Activated CD4-positive, alpha-beta T cell treated with anti-CD3 and anti-CD28 coated beads, Interleukin-2, amount 10 ng/mL, durations not matched to agents 24 days and 14 days (primary cell): ENCODE measurements at places on chromosomes 5 and 9. TPM values are rescaled to one million over a fixed set of nuclear protein-coding genes. Genes with fewer than 3 reads are reported as not detected.

The MORN5 gene
- not detected in 2 replicates for total RNA-seq

The FAT2 gene
- total RNA-seq = not detected in 2 replicates

The TAF11L8 gene
- not detected in 2 replicates for total RNA-seq

The SYK gene
- 0.05 and 0.16 TPM in 2 replicates for total RNA-seq

The TTLL11 gene
- 2.4 and 2.8 TPM in 2 replicates for total RNA-seq

DNA sequence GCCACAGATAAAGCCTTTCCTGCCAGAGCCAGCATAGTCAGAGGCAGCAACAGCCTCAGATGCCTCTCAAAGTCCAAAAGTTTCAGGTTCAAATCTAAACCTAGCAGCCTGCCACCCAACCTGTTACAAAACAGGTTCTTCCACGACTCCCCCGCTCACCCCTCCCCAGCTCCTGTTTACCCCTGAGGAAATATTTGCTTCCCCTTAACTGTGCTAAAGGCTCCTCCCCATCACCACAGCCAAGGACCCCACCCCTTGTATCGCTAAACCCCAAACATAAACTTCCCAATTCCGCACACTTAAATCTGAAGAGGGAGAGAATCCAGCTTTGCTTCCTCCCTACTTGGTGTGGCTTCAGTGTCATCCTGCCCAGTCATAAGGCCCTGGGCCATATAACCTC is 15.4 kb upstream of the VDAC1 start:
- H3K4me3 ChIP-seq = no peak overlapping the region
- H3K36me3 ChIP-seq = no peaks in the 10 kb centered on the region
- DNase-seq = no peak
- no peaks in the 10 kb centered on the region for H3K4me1 ChIP-seq

DNA sequence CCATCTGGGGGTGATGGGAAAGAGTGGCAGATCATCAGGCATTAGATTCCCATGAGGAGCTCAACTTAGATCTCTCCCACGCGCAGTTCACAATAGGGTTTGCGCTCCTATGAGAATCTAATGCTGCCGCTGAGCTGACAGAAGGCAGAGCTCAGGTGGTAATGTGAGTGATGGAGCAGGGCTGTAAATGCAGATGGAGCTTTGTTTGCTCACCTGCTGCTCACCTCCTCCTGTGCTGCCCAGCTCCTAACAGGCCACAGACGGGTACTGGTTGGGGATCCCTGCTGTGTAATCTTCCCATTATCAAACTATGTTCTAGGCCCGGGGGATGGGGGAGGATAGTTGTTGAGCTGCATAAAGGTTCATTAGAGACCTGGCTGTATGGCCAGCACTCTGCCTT is 58.4 kb downstream of the UGCG start:
- H3K4me1 ChIP-seq = peaks cover 14% of the 10 kb centered on the region
- H3K27ac ChIP-seq = no peak overlapping the region
- H3K36me3 ChIP-seq = no peaks in the 10 kb centered on the region
- peaks cover 24% of the 10 kb centered on the region for H3K27me3 ChIP-seq
- no peak overlapping the region for H3K4me3 ChIP-seq
- DNase-seq = no peak

- H3K4me1 ChIP-seq = no peaks in the 10 kb centered on the region
- H3K4me3 ChIP-seq = no peak overlapping the region
- H3K27ac ChIP-seq = no peak overlapping the region
- no peak for DNase-seq
- H3K27me3 ChIP-seq = no peaks in the 10 kb centered on the region
Measured at GRCh38 chr5:106116682-106117081, 1554.1 kb downstream of the EFNA5 start.

DNA sequence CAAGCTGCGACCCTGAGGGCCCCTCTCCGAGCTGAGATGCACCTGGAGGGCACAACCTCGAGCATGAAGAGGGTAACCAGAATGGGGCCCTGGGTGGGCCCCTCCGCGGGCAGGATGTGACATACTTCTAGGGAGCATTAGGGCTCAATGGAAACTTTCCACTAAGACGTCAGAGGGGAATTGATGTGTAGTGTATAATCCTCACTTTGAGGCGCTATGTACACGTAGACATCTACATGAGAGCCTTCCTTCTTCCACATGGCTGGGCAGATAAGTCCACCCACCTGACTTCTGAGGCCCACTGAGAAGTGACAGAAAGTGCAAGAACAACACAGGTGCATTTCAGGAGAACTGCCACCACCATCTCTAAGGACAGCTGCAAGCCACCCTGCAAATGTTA is 61.0 kb downstream of the DAP start:
- peaks cover 20% of the 10 kb centered on the region for H3K4me1 ChIP-seq
- no peak overlapping the region for H3K4me3 ChIP-seq
- peak overlapping the region; percentile 43 for H3K27ac ChIP-seq
- no peaks in the 10 kb centered on the region for H3K27me3 ChIP-seq

- no peak overlapping the region for H3K27ac ChIP-seq
- H3K4me3 ChIP-seq = no peak overlapping the region
- no peak for DNase-seq
- peaks cover 10% of the 10 kb centered on the region for H3K36me3 ChIP-seq
- peaks cover 4% of the 10 kb centered on the region for H3K4me1 ChIP-seq
Measured at GRCh38 chr9:5499157-5499556, 11.2 kb upstream of the PDCD1LG2 start.

DNA sequence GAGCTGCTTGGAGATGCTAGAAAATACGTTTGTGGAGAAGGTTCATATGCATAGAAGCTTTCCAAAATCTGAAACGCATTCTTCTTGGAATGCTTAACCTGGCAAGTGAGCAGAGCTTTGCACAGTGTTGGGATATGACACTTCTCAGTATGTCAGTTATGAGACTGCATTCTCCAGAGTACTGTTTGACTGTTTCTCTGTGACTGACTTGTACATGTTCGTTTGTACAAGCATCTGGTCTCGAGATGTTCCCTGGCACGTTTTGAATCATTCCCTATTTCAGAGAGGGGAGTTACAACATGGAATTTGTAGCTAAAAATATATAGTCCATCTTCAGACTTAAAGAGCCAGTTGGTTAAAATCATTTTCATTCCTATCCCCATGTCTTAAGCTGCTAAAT is 272.4 kb downstream of the ARRDC3 start:
- peak; percentile 16 for DNase-seq
- no peaks in the 10 kb centered on the region for H3K36me3 ChIP-seq
- peaks cover 17% of the 10 kb centered on the region for H3K27me3 ChIP-seq
- no peaks in the 10 kb centered on the region for H3K4me1 ChIP-seq
- no peak overlapping the region for H3K27ac ChIP-seq
- no peak overlapping the region for H3K4me3 ChIP-seq

DNA sequence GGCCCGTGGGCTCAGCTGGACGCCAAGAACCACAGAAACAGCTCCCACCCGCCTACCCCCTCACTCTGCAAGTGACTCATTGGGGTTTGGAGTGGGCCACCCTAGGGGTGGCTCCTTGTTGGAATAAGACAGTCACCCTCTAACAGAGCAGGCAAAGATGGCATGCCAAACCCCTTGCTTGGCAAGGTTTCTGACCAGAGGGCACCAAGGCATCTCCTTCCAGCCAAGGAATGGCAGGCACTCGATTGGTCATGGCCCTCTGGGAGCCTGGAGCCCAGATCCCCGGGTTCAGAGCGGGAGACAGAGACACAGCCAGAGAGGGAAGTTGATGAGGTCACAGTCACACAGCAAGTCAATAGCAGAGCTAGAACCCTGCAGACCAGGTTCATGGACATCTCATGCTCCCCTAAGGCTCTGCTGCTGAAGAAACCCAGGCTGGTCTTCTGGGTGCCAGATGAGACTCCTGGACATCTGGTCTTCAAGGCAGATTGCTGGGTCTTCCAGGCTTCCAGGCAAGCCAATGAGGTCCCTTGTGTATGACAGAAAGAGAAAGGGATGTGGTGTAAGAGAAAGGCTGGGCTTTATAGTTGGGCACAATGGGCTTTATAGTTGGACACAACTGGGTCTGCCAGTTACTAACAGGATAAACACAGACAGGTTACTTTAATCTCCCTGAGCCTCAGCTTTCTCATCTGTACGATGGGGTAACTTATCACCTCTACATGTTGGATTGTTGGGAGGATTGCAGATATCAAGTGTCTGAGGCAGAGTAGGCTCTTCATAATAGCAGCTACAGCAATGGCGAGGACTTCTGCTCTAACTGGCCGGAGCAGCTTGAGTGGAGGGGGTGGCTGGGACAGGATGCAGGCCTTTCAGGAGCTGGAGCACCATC is 23.3 kb upstream of the KIF12 start:
- H3K4me1 ChIP-seq = no peaks in the 10 kb centered on the region
- no peak overlapping the region for H3K27ac ChIP-seq
- peaks cover 7% of the 10 kb centered on the region for H3K27me3 ChIP-seq
- no peak overlapping the region for H3K4me3 ChIP-seq
- no peak for DNase-seq

DNA sequence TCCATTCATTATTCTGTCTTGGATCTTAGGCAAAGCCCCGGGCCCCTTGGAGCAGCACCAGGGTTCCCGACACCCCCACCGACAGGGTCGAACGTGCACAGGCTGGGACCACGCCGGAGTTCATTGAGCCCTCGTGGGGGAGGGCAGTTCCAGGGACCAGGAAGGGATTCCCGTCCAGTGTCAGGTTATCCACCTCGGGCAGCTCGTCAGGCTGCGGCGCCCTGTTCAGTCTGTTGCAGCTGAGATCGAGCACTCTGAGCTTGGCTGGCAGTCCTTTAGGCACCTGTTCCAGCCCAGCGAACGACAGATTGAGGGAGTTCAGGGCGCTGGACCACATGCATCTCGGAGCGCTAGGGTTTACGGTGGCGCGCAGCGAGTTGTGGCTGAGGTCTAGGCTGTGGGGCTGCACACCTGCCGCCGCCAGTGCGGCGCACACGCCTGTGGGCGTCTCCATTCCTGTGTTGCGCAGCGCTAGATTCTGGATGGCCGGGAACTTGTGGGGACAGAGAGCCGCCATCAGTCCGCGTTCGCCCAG is 1.1 kb downstream of the CD14 start:
- DNase-seq = no peak
- no peak overlapping the region for H3K27ac ChIP-seq
- H3K4me1 ChIP-seq = peaks cover 23% of the 10 kb centered on the region
- peaks cover 21% of the 10 kb centered on the region for H3K27me3 ChIP-seq

DNA sequence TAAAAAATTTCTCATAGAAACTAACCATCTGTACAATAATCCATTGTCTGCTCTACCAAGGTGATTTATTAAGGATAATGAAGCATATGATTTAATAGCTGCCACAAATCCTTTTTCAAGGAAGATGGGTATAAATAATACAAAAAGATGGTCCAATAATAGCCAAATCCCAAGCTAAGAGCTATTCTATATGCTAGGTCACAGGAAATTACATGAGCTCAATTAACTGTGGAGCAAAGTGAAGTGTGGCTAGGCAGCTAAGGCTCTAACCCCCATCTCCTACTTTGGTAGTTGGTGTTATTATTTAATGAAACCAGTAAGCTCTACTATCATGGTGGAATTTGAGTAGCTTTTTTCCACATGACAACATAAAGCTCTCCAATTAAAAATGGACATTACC is 1045.0 kb upstream of the DMAC1 start:
- no peak overlapping the region for H3K27ac ChIP-seq
- H3K4me3 ChIP-seq = no peak overlapping the region
- no peaks in the 10 kb centered on the region for H3K4me1 ChIP-seq
- no peaks in the 10 kb centered on the region for H3K27me3 ChIP-seq
- no peak for DNase-seq

GRCh38 chr9:101478444-101478843 is 42.9 kb upstream of the ALDOB start:
- H3K27ac ChIP-seq = no peak overlapping the region
- no peak overlapping the region for H3K4me3 ChIP-seq
- no peaks in the 10 kb centered on the region for H3K4me1 ChIP-seq
- peaks cover 26% of the 10 kb centered on the region for H3K27me3 ChIP-seq

DNA sequence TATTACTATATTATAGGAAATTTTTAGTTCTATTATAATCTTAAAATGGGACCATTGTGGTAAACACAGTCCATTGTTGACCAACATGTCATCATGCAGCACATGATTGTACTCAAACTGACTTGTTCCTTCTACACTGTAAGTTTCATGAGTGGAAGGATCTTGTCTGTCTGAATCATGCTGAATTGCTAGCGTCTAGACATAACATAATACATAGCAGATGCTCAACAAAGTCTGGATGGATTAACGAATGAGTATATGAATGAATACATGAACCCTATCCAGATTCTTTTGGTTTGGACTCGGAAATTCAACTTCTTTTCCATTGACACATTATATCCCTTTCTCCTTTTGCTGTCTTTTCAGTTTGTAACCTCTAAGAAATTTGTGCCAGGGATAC is 429.2 kb upstream of the SGCD start:
- no peaks in the 10 kb centered on the region for H3K4me1 ChIP-seq
- H3K36me3 ChIP-seq = no peaks in the 10 kb centered on the region
- no peaks in the 10 kb centered on the region for H3K27me3 ChIP-seq
- H3K27ac ChIP-seq = no peak overlapping the region
- DNase-seq = no peak
- no peak overlapping the region for H3K4me3 ChIP-seq
